ENCODE measurements at places on chromosomes 4 and X. TPM values are rescaled to one million over a fixed set of nuclear protein-coding genes. Genes with fewer than 3 reads are reported as not detected.

DNA sequence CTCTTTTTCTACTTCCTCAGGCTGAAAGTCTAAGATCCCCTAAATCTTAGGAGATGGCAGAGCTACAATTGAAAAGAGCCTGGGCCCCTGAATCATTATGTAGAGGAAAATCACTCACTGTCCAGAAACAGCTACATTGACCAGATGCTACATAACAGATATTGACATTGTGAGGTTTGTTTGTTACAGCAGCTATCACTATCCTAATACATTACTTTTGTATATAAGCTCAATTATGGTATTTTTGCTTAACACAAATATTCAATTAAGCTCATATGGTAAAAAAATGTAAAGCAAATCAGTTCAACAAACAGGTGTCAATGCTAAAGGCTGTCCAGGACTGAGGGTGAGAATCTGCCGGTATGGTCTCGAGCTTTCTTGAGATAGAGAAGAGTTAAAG, 89.4 kb downstream of the LDB2 start:
- no peak for DNase-seq

- DNase-seq: no peak
Observed at GRCh38 chrX:52082578-52082977, 13.6 kb upstream of the MAGED4B start.

- no peak for DNase-seq
Observed at GRCh38 chr4:159382856-159383561, 280.1 kb downstream of the RAPGEF2 start.

Gene ADRA2C
- polyA plus RNA-seq: 5.8 TPM

DNA sequence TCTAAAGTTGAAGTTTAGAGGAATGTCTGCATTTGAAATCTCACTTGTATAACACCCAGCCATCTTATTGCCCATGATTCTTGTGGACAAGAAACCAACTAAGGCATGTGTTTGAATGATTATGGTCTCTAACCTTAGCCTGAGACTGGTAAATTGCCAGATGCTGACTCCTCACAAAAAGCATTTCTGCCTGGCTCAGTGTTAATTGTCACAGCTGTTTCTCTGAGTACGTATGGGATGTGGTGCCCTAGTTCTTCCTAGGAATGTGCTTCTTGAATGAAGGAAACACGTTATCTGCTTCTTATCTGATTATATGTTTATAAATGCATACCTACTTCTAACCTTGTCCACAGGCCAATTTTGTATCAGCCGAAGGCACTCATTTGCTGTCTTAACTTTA, 63.1 kb upstream of the NDP start:
- DNase-seq: no peak

Gene MPC1L
- polyA plus RNA-seq: not detected

Gene FAT4
- polyA plus RNA-seq: 5.2 TPM

DNA sequence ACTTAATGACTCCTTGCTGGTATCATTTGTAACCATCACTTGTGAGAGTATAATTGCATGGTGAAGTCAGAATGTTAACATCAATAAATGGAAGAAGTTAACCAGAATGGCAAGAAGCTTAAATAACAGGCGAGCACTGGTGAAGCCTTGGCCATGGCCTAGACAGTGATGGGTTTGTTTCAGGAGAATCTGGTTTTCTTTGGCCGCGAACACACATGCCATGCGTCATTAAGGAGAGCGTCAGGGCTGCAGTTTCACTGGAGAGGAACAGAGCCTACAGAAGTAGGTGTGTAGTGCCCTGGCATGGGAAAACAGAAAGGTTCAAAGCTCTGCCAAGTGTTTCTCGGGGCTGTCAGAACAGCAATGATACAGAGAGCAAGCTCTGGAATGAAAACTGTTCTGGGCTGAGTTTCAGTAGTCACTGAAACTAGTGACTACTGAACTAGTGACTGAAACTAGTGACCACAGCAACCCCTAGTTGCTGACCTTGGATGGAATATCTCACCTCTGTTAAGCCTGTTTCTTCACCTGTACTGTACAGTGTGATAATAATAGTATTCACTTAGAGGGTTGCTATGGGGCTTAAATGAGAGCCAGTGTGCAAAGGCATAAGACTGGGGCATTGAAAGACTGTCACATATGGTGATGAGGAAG, 93.8 kb downstream of the C4orf51 start:
- no peak for DNase-seq

GRCh38 chrX:77640702-77641101, 145.3 kb downstream of the ATRX start:
- no peak for DNase-seq

DNA sequence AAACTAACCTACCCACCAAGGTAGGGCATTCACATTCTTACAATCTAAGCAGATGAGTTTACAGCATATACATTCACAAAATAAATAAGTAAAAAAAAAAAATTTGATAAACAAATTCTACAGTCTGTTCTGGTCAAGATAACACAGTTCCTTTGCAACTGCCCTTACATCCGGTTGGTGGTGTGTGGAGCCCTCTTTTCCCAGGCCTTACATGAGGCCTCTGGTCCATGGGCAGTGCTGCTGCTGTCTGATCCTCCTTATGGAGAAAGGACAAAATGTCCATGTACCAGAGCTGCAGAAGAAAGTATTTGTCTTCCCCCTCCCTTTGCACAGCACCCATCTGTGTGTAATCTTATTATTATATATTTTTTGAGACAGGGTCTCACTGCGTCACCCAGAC, 2.2 kb upstream of the SEPTIN11 start:
- no peak for DNase-seq

GRCh38 chrX:114583646-114584374, at the start of gene HTR2C:
HTR2C (plus strand) TSS chrX:114584086; CDS start chrX:114726937, 142,851 bp downstream.
- no peak for DNase-seq

GRCh38 chr4:169100670-169101101, 90.6 kb upstream of the CBR4 start:
- DNase-seq: no peak

- DNase-seq: no peak
Observed at GRCh38 chr4:76611616-76612207, 176.7 kb downstream of the SHROOM3 start.

Gene SHROOM2
- polyA plus RNA-seq: 2.6 TPM

DNA sequence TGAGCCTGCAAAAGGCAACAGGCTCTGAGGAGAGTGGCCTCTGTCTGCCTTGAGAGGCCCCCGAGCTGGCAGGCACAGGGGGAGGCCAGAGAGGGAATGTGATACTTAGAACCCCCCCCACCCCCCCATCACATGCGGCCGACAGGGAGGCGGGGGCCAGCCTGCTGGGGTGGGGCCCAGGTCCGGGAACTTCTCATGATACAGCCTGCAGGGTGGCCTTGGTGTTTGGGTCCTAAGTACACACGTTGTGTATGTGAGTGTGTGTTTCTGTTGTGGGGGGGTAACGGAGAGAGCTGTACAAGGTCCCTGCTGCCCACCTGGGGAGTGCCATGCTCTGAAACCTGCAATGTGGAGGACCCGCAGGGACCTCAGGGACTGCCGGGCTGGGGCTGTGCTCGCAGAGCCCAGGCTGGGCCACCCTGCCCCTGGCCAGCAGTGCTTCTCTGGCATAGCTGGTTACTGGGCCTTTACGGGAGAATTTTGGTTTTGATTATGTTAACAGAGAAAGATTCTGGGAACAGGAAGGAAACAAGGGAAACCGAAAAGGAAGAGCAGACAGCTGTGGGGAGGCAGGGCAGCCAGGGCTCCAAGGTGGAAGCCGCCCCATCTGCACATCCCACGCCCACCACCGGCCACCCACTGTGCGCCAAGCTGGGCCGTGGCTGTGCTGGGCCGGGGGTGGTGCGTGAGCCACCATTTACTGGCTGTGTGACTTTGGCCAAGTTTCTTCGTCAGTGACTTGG, 19.9 kb downstream of the SH3BP2 start:
- no peak for DNase-seq

DNA sequence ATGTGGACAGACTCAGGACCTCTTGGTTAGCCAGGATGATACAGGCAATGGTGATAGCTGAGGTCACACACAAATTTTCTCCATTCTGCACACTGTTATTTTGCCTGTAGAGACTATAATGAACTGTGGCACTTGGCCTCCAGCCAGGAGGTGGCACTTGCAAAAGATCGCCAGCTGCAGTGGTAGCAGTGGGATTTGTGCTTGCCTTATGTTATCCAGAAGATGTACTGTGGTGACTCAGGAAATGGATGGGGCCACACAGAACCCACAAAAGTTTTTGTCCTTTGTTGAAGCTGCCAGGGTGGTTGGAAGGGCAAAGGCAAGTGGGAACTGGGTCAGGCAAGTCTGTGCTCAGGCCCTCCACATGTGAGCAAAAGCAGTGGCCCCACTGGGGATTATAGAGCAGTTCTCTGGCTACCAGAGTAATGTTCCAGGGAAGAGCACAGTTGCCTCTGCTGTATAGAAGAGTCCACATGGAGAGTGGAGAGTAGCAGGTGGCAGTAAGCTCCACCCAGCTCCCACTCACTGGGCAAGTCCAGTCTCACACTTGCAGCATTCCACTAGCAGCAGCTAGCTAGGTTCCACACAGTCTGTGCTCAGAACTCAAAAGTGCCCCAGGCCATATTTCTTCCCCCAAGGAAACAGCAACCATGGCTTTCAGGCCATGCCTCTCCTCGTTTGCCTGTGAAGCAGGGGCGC, 5.9 kb upstream of the C4orf17 start:
- DNase-seq: no peak

GRCh38 chr4:88587306-88587705, 5.0 kb upstream of the HERC3 start:
- no peak for DNase-seq

Data from urinary bladder (tissue), 4 donors.